ENCODE measurements at places on chromosomes 1 and 21.
A peak's percentile ranks its signal among the peaks of the same experiment; 100 is the strongest.

GRCh38 chr1:243587823-243588560, 262.1 kb downstream of the AKT3 start:
- no peaks in the 10 kb centered on the region for H3K4me1 ChIP-seq
- DNase-seq: no peak
- no peak overlapping the region for H3K4me3 ChIP-seq
- no peak overlapping the region for H3K27ac ChIP-seq
- peaks cover 15% of the 10 kb centered on the region for H3K36me3 ChIP-seq

- H3K36me3 ChIP-seq: no peaks in the 10 kb centered on the region
- H3K4me3 ChIP-seq: no peak overlapping the region
- no peaks in the 10 kb centered on the region for H3K27me3 ChIP-seq
- no peak overlapping the region for H3K27ac ChIP-seq
- no peaks in the 10 kb centered on the region for H3K4me1 ChIP-seq
These were observed 43.4 kb downstream of the SLC22A15 start for GRCh38 chr1:116019653-116020253.

DNA sequence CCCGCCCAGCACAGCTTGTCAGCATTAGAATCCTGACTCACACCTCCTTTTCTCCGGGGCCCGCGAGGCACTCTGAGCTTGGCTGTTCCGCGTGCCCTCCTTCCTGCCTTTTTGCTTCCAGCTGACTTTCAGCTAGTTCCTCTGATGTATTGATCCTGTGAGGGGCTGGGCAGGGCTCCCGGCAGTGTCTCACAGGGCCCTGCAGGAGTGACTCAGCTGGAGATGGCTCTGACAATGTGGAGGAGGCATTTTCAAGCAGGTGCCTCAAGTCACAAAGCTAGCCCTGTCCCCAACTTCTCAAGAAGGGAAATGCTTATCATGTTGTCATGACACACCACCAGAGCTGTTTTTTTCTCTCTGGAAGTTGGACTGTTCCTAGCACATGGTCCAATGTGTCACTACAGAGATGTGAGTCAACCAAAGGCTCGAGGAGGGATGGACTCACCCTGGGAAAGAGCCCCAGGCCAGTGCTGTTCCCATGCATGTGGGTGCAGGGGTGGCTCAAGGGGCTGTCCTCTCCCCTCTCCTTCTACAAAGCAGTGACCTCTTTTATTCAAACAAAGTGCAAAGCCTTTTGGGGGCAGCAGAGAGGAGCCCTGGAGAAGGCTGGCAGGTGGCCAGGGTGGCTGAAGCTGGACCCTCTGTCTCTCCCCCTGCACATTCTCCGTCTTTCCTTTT, 30.6 kb downstream of the SYT6 start:
- no peak overlapping the region for H3K27ac ChIP-seq
- H3K4me1 ChIP-seq: no peaks in the 10 kb centered on the region
- H3K36me3 ChIP-seq: no peaks in the 10 kb centered on the region
- H3K27me3 ChIP-seq: no peaks in the 10 kb centered on the region
- no peak for DNase-seq
- no peak overlapping the region for H3K4me3 ChIP-seq

DNA sequence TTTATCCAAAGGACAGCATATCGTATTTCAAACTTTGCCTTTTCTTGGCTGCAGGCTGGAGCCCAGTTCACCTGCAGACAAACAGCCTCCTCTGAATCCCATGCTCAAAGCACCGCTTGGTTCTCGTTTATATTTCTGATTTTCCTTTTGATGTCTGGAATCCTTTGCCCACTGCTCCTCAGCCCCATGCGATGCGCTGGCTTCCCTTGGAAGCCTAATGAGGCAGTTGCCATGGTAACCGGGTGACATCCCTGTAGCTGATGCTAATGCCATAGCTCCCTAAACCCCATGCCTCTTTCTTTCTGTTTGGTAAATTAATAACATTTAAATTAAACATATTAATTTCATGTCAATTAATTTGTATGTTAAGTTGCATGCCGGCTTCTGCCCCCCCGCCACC, 327.1 kb downstream of the PRDM2 start:
- no peak overlapping the region for H3K4me3 ChIP-seq
- no peaks in the 10 kb centered on the region for H3K4me1 ChIP-seq
- H3K36me3 ChIP-seq: no peaks in the 10 kb centered on the region
- peak; percentile 55 for DNase-seq
- no peak overlapping the region for H3K27ac ChIP-seq

GRCh38 chr1:155043793-155044192, 7.3 kb upstream of the ADAM15 start:
- no peaks in the 10 kb centered on the region for H3K27me3 ChIP-seq
- peaks cover 13% of the 10 kb centered on the region for H3K4me1 ChIP-seq
- no peaks in the 10 kb centered on the region for H3K36me3 ChIP-seq
- no peak for DNase-seq
- no peak overlapping the region for H3K4me3 ChIP-seq
